ENCODE measurements at places on chromosomes 5 and 9.

DNA sequence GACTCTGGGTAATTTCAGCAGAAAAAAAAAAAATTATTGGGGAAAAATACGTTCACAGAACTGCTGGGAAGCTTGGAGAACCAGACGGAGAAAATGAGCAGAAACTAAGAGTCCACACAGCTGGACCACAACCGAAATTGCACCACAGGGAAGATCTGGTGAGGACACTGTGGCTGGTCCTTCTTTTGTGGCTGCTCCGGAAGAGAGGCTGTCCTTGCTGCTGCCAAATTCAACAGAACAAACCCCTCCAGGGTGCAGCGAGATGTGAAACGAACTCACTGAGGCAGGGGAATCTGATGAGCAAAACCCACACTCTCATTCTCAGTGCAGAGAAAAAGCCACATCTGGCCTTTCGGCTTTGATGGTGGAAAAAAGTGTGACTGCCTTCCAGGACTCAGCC lies 200.0 kb downstream of the ACTL7B start:
- peak; percentile 64 for DNase-seq

- no peak for DNase-seq
These were observed 48.1 kb downstream of the FNBP1 start for GRCh38 chr9:129994882-129995281.

DNA sequence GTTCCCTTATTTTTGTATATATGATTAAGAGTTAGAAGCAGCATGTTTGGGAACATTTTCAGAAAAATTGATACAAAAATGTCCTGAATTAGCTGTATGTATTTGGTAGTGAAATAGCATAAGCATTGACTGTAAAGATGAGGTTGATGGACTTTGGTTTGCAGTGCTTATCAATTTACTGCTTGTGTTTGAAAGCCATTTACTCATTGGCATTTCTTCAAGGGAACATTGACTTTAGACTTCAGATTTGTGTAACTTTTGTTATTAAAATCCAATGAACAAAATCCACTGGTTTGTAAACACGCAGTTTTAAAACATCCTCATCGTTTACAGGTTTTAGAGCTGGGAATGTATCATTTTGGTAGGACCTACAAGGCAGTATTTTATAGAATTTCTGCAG lies 61.3 kb downstream of the KDM4C start:
- no peak for DNase-seq

- no peak for DNase-seq
These were observed 280.4 kb downstream of the MEF2C start for GRCh38 chr5:88602584-88602983.

- DNase-seq, result no peak
These were observed 7.3 kb downstream of the JMY start for GRCh38 chr5:79243224-79243623.

- no peak for DNase-seq
These were observed 289.7 kb downstream of the PBX3 start for GRCh38 chr9:126036881-126037291.

DNA sequence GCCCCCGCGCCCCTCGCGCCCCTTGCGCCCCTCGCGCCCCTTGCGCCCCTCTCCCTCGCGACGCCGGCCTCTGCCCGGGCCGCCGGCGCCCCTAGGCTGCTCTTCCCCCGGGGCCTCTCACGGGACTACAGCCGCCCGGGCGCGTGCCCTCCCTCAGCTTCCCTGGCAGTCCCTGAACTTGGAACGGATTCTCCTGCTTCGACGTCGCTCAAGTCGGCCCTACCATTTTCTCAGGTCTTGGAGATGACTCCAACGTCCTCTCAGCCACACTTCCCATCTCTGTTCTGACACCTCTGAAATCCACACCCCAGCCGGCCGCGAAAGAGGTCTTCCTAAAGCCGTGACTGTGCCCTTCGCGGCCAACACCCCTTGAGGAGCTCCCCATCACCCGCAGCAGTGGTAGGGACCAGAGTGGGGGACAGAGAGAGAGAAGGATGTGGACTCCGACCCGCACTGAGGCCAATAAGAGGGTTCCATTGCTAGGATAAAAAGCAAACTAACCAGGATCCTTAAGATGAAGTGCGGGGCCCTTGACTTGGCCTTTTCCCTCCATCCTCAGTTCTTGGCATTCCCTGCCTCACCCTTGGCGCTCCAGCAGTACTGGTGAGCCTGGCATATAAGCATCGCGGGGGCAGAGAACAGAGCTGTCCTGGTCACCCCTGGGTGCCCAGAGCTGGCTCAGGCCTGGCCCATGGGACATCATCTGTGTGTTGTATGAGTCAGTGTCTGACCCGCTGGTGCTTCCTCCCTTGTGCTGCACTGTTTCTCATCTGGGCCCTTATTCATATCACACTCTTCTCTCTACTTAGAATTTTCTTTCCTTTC lies 38.6 kb upstream of the GARNL3 start:
- DNase-seq, result peak; percentile 87

DNA sequence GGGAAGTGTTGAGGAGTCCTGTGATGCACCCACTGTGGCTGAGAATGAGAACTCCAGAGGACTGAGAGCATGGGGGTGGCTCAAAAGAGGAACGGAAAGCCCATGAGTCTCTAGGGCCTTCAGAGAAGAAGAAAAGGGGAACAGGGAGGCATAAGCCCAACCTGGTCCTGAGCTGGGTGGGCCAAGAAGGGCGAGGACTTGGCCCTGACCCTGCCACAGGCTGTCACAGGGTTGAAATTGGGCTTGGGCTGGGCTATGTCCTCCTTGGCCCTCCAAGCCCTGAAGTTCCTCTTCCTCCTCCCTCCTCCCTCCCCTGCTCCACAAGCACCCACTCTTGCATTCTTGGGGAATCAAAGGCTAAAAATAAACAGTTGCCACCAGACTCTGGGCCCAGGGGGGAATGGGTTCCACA lies 49.3 kb upstream of the PPARGC1B start:
- DNase-seq, result no peak

- peak; percentile 17 for DNase-seq
These were observed 401.9 kb downstream of the SPOCK1 start for GRCh38 chr5:137097203-137097602.

DNA sequence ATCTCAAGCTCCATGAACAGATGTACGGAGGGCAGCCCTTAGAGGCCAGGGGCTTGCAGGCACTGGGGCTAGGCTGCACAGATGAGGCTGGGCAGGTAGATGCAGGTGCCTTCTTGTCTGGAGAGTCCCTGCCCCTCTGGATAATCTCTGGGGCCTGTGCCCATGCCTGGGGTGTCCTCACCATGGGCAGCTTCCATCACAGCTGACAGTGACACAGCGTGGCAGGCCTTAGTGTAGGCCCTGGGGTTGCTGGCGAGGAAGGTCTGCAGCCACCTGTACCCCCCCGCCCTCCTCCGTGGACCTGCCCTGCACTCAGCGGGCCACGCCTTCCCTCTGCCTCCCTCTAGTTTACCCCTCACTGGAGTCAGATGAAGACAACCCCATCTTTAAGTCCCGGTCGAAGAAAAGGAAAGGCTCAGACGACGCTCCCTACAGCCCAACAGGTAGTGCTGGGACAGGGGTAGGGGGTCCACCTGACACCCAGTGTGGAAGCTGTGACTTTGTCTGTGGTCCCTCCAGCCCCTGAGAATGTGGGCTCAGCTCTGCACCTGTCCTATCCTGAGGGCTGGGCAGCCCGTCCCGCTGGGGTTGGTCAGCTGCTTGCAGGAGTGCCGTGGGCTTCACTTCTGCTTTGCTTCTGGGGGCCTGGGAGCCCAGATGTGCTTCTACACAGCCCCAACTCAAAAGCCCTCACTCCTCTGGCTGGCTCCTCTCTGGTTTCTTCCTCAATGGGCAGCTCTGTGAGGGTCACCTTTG lies 98.4 kb downstream of the PHF2 start:
- DNase-seq, result no peak

DNA sequence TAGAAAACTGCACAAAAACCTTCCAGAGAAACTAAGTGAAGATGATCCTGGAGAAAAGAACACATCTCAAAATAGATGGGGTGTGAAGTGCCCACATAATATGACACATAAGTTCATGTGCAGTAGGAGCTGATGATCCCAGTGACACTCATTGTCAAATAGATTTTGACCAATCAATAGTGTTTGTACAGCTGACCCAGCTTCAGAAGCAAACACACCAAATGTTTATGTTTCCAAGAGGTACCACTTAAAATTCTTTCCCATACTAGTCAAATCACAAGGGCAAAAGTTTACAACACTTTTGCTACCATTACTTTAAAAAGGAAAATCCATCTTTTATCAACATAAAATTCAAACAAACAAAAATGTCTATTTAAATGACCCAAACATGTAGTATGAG lies 175.0 kb downstream of the MLLT3 start:
- DNase-seq, result no peak

- DNase-seq, result no peak
These were observed 678.7 kb downstream of the MAT2B start for GRCh38 chr5:164184158-164184557.

DNA sequence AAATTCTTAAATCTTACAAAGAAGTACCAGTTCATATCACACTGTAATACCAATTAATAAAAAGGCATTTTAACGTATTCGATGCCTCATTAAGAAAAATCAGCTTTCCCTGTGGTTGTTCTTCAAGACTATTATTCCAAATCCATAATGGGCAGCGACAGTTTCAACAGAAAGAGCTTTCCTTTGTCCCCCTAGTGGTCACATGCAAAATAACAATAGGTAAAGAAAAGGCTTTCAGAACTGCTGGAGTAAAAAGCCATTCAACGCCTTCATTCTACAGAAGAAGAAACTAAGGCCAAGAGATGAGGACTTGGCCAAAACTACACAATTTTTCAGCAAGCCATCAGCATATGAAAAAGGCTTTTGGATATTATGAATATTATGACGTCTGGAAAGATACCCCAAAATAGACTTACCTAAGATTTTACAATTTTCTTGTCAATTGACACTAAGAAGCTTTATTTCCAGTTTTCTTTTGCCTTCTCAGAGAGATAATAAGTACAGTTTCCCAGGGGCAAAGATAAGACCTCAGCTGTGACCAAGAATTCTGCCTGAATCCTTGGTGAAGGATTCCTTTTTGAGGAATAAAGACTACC lies 6.7 kb upstream of the CDH6 start:
- no peak for DNase-seq

GRCh38 chr5:139383275-139383992 lies at the start of gene SLC23A1:
TSS of gene SLC23A1 (minus strand) at chr5:139383297. CDS start at chr5:139383253, 44 bp downstream.
- peak; percentile 81 for DNase-seq

DNA sequence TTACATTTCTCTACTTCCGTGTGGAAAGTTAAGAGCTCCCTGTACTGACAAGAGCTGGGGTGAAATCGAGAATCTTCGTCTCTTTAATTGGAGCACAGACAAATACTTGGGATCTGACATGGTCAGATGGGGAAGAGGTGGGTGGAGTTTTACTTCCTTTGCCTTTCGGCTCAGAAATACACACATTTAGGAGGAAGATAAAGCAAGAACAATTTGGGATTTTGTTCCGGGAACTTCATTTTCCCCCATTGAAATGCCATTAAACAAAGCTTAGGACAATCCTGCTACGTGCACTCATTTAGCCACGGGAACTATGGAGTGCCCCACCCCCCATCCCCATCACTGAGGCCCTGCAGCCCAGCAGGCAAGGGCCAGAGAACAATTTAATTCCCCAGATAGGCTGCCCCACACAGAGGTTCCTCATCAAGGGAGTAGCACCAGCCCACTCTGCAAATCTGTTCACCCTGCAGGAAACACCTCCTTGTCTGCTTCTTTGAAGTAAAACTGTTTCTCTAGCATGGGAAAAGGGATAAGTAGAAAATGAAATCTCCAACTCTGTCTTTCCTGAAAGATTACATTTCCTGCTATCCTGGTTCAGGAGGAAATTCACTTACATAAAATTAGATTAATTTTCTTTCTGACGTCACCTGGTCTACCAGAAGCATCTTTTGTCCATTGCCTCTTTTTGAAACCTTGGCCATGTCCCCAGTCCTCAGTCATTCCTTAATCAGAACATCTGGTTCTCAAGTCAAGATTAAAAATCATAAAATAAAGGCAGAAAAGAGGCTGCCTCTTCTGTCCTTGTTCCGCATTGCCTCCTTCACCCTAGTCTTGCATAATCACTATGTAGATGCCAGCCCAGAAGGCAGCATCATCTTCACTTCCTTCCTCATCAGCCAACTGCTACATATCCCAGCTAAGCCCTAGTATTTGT lies 206.4 kb downstream of the ENC1 start:
- no peak for DNase-seq

DNA sequence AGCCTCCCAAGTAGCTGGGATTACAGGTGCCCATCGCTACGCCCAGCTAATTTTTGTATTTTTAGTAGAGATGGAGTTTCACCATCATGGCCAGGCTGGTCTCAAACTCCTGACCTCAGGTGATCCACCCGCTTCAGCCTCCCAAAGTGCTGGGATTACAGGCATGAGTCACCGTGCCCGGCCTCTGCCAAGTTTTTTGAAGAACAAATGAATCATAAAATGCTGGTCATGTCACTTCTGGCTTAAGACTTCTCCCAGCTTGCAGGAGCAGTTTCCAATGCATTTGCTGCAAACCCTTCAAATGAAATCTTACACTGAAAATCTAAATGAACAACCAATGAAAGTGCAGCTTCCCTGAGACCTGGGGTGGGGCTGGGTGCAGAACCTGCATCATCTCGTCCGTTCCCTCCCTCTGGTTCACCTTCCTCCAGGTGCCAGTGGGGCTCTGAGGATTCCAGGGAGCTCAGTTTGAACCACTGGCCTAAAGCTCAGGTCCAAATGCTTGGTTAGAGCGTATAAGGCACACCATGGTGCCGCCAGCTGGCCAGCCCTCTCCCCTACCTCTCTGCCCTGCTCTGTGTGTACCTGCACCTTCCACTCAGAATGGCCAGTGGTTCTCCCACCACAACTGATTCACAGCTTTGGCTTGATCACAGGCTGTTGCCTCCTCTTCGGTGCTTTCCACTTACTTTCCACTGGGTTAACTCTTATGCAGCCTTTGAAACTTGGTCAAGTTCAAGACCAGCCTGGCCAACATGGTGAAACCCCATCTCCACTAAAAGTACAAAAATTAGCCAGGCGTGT lies 39.8 kb upstream of the FUBP3 start:
- DNase-seq, result peak; percentile 39

DNA sequence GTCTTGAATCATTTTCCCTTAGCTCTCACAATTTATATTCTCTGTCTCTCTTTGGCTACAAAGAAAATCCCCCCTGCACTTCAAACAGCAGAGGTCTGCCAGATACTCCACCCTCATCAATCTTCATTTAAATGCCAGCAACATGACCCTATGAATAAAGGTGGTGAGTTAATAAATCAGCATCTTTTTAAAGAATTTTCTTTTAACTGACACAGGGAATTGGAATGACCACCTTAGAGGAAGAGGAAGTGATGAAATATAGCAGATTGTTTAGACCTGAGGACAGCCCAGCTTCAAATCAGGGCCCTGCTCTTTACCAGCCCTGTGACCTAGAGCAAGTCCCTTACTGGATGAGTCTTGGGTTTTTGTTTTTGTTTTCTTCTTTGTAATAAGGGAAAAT lies 223.1 kb upstream of the PAPPA start:
- DNase-seq, result no peak

GRCh38 chr5:88675168-88675707 lies 207.7 kb downstream of the MEF2C start:
- DNase-seq, result no peak

DNA sequence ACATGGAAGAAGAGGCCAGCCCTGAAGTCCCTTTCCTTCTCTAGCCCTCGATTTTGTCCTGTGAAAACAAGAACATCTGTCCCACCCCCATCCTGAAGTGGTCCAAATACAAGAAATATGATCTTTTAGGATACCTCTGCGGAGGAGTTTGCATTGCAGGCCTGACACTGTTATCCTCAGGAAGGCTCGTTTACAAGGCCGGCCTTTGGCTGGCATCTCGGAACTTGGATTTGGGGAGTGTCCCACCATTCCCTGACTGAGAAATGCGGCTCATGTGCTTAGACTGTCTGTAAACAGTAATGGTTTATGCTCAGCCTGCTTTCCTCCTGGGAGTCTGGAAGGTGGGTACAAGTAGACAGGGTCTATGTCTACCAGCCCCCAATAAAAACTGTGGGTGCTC lies 26.4 kb downstream of the WHRN start:
- no peak for DNase-seq

GRCh38 chr9:129962451-129962864 lies 80.5 kb downstream of the FNBP1 start:
- DNase-seq, result no peak

Measured in lower leg skin (tissue), 4 donors.